Activated T-helper 1 cell treated with anti-CD3 and anti-CD28 coated beads, Interleukin-2, amount 50 U/mL, for 16 hours (primary cell): ENCODE measurements at places on chromosomes 13 and 19.
A peak's percentile ranks its signal among the peaks of the same experiment; 100 is the strongest.

DNA sequence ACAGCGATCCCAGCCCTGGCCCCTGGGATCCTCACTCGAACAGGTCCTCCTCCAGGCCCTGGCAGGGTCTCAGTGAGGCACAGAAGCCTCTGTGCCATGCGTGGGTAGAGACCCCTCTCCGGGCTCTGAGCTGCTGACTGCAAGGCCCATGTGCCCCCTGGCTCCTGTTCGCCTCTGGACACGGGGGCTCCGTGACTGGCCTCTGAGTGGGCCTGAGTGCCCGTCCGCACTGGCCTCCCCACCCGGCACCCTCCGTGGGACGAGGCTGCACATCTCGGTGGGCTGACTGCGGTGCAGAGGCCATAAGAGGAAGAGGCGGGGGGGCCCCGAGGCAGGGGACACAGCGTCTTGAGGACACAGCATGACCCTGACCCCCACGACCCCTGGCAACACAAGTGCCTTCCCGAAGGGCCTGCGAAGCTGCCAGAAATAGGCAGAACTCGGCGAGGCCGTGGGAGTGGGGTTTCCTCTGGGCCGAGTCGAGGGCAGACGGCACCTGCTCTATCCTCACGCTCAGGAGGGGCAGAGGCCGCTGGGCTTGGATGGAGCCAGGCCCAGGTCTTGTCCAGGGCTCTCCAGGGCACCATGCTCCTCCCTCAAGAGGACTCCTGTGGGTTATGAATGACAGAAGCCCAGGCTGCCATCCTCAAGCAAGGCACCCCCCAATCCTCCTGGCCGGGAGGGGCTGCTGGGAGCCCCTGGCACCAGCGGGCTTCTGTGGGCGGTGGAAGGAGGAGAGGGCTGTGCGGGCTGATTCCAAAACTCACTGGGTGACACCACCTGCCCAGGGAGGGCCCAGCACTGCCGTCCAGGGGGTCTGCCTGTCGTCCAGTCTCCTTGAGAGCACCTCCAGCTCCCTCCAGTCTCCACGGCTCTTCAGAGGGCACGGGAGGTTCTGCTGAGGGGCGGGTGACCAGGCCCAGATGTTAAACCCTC is 52.6 kb downstream of the RASA3 start:
- DNase-seq = no peak

DNA sequence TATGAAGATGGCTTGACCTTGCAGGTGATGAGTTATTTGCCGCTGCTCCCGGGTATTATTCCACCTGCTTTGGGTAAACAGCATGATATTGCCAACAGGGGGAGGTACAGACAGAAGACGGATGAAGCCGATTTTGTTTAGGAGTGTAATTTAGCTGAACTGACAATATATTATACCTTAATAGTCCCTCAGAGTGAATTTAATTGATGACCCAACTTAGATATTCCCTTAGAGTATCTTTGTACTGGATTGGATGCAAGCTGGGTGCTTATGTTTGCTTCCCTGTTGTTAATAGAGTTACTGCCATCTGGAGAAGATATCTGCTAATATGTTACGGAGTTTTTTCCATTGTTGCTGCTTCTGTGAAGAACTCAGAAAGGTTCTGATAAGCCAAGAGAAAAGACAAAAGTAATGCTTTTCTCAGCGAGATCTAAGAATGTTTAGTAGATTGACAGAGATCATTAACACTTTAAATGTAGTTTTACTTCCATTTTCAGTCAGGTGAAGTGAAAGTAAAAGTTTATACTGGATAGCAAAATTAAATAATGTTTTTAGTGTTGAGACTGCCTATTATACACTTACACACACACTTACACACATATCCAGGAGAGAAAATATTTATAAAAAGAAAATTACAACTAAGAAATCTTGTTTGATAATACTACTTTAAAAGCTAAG is 2220.8 kb upstream of the PCDH20 start:
- DNase-seq = no peak

GRCh38 chr19:18415178-18415867 is 3.9 kb upstream of the SSBP4 start:
- DNase-seq = no peak

- no peak for DNase-seq
Observed at GRCh38 chr19:55525289-55526101, 11.4 kb downstream of the SBK2 start.

DNA sequence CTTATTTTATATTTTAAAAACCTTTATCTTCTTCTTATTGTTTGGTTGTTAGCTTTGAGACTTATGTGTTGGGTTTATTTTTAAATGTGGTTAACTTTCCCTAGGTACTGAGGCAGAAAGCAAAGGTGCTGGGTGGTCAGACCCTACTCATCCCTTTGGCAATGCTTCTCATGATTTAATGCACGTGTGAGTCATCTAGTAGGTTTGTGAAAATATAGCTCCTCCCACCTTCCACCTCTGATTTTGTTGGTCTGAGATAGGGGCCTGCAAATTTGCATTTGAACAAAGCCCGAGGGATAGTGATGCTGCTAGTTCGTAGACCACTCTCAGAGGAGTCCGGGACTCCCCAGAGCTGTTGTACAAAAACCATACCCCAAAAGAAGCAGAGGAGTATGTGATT is 771.3 kb upstream of the ARGLU1 start:
- no peak for DNase-seq

- DNase-seq = no peak
Observed at GRCh38 chr19:48310227-48310626, 15.1 kb upstream of the EMP3 start.

- DNase-seq = no peak
Observed at GRCh38 chr19:14804765-14805164, 26.4 kb upstream of the ADGRE2 start.

DNA sequence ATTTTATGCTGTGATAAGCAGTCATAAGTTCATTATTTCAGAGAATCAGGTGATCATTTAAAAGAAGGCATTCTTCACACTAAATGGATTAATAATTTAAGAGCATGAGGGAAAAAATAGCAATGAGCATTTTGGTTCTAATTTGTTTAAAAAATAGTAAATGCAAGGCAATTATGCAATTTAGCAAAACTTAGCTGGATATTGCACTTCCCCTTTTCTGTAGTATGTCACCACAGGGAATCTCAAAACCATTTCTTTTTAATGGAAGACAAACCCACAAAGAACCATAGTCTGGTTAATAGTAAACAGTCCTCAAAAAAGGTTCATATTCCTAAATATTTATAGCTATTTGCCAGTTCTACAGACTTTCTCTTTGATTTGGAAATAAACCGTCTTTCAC is 30.2 kb downstream of the COG6 start:
- no peak for DNase-seq

GRCh38 chr19:31100206-31100590 is 249.0 kb downstream of the TSHZ3 start:
- DNase-seq = no peak

DNA sequence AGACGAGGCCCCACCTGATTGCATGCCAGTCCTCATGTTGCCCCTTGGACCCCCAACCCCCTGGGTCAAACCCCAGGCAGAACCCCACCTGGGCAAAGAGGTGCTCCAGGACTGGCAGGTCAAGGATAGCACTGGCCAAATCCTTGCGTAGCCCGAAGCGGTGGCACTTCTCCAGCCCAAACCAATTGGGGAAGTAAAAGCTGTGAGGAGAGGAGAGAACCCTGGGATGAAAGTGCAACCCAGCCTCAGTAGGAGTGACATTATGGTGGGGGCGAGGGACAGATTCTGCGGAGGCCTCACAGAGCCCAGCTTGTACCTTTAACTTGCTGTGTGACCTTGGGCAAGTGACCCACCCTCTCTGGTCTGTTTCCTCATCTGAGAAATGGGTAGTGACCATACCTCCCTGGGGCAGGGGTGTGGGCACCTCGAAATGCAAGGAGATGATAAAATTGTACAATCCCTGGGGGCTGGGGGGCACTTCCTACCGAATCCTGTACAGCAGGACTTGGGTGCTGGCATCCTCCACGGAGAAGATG is 4.4 kb downstream of the JAK3 start:
- DNase-seq = no peak

GRCh38 chr19:31392464-31392863 is 43.2 kb upstream of the TSHZ3 start:
- DNase-seq = no peak

GRCh38 chr13:32883474-32883873 is 132.7 kb upstream of the KL start:
- DNase-seq = no peak

- no peak for DNase-seq
Observed at GRCh38 chr19:18259893-18260292, 14.4 kb downstream of the IQCN start.

DNA sequence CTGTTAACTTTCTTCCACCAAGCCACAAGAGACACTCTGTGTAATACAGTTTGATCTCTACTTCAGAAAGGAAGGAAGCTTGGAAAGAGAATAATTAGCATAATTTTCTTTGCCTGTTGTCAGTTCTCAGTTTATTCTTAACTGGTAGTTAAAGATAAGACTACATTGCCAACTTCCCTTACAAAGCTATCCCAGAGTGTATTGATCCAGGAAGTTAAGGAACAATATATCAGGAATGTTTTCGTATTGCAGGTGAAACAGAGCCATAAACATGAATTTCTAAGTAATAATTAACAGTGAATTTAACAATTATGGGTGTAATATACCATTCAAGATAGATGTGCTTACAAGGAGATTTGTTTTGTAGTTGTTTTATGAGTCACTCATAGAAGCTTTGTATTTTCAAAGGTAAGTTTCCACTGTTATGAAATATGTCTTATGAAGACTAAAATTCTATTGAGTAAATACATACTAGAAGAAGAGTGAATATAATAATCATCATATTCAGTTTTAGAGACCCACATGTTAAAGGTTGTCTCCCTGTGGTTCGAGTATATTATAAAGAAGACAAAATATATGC is 88.4 kb upstream of the KLF5 start:
- no peak for DNase-seq

DNA sequence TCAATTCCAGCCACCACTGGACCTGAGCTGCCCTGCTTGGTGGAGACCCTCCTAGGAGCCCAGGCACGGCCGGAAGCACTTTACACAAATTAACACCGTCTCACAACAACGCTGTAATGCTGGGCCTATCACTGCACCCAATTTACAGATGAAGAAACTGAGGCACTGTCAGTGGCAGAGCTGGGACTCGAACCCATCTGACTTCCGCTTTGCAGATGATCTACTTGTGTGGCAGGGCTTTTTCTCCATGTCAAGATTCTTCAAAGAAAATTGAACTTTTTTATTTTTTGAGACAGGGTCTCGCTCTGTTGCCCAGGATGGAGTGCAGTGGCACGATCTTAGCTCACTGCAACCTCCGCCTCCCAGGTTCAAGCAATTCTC is 33.8 kb downstream of the ZFR2 start:
- no peak for DNase-seq

DNA sequence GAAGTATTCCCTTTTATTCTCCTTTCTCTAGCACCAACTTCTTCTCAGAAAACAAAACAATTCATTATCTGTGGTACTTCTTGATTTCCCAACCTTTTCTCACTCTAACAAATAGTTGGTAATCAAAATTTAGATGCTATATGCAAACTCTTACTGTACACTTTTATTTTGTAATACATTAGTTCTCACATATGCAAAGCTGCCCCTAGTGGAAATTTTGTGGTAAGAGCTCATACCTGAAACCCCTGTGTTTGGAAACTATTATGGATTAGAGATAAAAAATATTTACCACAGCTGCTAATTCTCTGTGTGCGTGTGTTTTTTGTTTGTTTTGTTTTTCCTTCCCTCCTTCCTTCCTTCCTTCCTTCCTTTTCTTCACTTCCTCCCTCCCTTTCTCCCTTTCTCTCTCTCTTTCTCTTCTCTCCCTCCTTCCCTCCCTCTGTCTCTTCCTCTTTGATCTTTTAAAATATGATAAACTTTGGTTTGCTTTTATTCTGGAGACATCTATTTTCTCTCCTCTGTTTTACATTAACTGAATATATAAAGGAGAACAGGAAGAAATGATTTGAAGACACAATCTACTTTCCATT is 537.4 kb downstream of the SLITRK6 start:
- no peak for DNase-seq

- no peak for DNase-seq
Observed at GRCh38 chr13:57925250-57925649, 293.7 kb downstream of the PCDH17 start.

DNA sequence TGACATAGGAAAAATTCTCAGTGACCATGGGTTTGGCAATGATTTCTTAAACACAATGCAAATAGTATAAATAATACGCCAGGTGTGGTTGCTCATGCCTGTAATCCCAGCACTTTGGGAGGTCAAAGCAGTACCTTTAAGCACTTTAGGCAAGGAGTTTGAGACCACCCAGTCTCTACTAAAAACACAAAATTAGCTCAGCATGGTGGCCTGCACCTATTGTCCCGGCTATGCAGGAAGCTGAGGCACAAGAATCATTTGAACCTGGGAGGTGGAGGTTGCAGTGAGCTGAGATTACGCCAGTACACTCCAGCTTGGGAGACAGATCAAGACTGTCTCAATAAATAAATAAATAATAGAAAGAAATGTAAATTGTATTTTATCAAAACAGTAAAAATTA is 356.5 kb upstream of the SLITRK6 start:
- DNase-seq = no peak

DNA sequence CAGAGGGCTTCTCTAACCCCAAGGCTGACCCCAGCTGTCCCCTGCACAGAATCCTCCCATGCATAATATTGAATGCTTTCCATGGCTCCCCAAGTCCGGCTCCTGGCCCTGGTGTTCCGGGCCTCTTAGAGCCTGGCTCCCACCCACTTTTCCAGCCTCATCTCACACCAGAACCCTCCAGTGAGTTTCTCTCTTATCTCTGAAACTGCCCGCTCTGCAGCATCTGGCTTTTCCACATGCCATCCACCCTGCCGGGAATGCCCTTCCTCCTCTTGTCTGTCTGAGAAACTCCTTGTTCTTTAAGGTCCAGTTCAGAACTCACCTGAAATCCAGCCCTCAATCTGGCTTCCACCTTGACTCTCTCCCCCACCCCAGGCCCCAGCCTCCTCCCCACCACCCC is 6.8 kb downstream of the SYNGR4 start:
- no peak for DNase-seq

- DNase-seq = no peak
Observed at GRCh38 chr13:51912091-51912490, 50.3 kb downstream of the CCDC70 start.

DNA sequence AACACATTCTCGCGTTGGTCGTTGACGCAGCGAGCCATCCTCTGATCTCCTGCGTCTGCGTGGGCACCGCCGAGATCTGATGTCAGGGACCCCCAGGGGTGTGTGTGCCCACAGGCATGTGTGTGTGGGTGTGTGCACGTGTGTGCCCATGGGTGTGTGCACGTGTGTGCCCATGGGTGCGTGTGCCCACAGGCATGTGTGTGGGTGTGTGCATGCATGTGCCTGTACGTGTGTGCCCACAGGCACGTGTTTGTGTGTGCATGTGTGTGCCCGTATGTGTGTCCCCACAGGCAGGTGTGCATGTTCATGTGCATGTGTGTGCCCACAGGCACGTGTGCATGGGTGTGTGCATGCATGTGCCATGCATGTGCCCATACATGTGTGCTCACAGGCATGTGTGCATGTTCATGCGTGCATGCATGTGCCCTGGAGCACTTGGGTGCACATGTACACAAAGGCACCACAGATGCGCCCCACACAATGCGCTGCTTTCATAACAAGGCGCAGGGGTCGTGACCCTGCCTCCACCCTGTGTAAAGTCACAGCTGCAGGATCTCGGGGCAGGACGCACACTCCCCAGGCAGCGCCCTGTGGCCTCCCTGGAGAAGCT is 77.5 kb downstream of the RASA3 start:
- DNase-seq = no peak

- DNase-seq = no peak
Observed at GRCh38 chr19:49779731-49780555, 13.1 kb downstream of the AP2A1 start.

- DNase-seq = peak; percentile 39
Observed at GRCh38 chr13:30607908-30608307, 9.8 kb upstream of the USPL1 start.
